Osteoblast (primary cell): ENCODE measurements at places on chromosomes 1 and 21. TPM values are rescaled to one million over a fixed set of nuclear protein-coding genes. Genes with fewer than 3 reads are reported as not detected.

The KLHL17 gene
- 5.4 and 6.2 TPM in 2 replicates for total RNA-seq

The CHODL gene
- total RNA-seq = not detected in 2 replicates

The PTPN7 gene
- not detected in 2 replicates for total RNA-seq

The RXFP4 gene
- not detected in 2 replicates for total RNA-seq

The DAB1 gene
- not detected in 2 replicates for total RNA-seq

The GCSAML gene
- total RNA-seq = not detected in 2 replicates

The AUNIP gene
- total RNA-seq = 0.72 and 0.88 TPM in 2 replicates

The RIMKLA gene
- total RNA-seq = not detected in 2 replicates

The DMRTA2 gene
- under 0.01 TPM in 1 of 2 replicates, not detected in the other for total RNA-seq

The NPR1 gene
- total RNA-seq = under 0.01 TPM in 1 of 2 replicates, not detected in the other

The CYP4A22 gene
- not detected in 2 replicates for total RNA-seq

The CLEC20A gene
- total RNA-seq = under 0.01 TPM in 1 of 2 replicates, not detected in the other
